ENCODE measurements at places on chromosomes 6 and 20.

DNA sequence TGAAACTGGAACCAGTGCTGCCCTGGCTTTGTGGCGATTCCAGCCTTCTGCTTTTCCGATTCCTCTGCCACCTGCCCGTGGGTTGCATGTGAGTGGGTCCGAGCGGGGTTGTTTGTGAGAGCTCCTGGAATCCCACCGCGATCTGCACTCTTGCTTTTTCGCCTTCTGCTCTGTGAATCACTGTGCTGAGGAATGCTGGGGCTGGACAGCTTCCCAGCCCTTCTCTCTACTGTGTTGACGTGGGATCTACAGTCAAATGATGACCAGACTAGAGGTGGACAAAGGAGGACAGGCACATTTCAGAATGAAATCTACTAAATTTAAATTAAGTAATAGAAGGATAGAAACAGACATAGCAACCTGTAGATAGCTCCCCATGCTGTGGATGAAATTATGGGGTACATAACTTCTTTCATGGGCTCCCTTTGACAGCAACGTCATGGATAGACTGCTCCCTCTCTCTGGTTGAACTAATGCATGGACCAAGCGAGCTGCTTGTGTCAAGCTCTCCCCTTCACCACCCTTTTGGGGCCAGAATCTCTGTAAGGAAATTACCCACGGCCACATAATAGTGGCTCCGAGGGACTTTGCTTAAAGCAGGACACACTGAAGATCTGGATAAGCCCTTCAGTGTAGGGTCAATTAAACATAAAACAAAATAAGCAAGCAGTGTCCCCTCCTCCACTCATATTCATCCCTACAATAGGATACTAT, 2.0 kb downstream of the FNDC1 start:
- peak; percentile 77 for DNase-seq

GRCh38 chr6:139243536-139243935, 48.3 kb downstream of the TXLNB start:
- DNase-seq, result no peak

DNA sequence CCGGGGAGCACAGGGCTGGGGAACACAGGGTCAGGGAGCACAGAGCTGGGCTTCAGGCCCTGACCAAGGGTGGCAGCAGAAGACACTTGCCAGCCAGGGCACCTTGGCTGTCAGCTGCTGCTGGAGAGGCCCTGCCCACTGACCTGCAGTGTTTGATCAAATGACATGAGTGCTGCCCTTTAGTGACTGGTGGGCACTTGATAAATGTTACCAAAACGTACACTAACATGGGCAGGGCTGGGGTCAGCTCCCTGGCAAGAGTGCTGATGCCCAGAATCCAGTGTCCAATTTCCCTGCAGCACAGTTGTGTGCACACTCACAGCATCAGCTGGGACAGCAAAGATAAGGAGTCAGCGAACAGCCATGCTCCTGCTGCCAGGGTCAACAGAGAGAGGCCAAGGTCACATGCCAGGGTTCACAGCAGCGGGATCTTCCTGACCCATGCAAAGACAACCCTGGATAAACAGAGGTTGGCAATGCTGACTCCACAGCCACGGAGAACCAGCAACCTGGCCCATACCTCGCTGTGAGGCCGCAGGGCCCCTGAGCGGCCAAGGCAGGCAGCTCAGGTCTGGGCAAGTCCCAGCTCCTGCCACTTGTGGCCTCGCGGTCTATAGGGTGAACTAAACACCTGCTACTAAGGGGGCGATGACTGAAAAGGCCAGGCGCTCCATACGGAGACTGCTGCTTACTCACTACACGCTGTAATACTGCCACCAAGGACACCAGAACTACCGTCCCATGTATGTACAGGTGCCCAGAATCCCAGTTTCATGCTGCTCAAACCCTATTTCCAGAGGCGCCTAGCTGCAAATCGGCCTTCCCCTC, 46.3 kb downstream of the NINL start:
- DNase-seq, result no peak

- DNase-seq, result no peak
These were observed 7.1 kb upstream of the ABHD16B start for GRCh38 chr20:63854069-63854765.

GRCh38 chr6:20447581-20448132, 46.0 kb downstream of the E2F3 start:
- DNase-seq, result no peak

GRCh38 chr6:63923139-63923739, 287.6 kb downstream of the PHF3 start:
- peak; percentile 31 for DNase-seq

GRCh38 chr6:162970246-162970645, 242.5 kb downstream of the PACRG start:
- DNase-seq, result no peak

GRCh38 chr6:147716434-147716833, 207.9 kb downstream of the SAMD5 start:
- no peak for DNase-seq

All from fibroblast of skin of scalp (primary cell).